ENCODE measurements at places on chromosomes 11 and 22.
A peak's percentile ranks its signal among the peaks of the same experiment; 100 is the strongest.

- no peak for DNase-seq
These were observed 8.5 kb upstream of the P2RY6 start for GRCh38 chr11:73263640-73264039.

- no peak for DNase-seq
These were observed 56.5 kb downstream of the FLRT1 start for GRCh38 chr11:64092111-64092760.

- no peak for DNase-seq
These were observed 473 bp downstream of the TXN2 start for GRCh38 chr22:36480941-36481392.

DNA sequence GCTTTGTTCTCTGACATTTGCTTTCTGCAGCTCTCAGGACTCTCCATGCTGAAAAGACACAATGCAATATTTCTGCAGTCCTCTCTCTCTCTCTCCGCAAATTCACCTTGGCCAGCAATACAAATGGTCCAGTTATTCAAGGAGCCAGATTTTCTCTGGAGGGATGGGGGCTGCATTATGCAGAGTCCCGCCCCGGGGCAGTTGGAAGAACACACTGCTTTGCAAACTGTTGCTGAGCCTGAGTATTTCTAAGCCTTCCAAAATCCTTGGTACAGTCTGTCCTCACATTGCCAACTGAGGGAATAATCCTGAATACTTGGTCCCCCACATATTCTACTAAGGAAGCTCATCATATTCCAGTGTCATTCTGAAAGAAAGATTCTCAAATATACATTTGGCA lies 94.3 kb upstream of the ZC3H12C start:
- DNase-seq: no peak

DNA sequence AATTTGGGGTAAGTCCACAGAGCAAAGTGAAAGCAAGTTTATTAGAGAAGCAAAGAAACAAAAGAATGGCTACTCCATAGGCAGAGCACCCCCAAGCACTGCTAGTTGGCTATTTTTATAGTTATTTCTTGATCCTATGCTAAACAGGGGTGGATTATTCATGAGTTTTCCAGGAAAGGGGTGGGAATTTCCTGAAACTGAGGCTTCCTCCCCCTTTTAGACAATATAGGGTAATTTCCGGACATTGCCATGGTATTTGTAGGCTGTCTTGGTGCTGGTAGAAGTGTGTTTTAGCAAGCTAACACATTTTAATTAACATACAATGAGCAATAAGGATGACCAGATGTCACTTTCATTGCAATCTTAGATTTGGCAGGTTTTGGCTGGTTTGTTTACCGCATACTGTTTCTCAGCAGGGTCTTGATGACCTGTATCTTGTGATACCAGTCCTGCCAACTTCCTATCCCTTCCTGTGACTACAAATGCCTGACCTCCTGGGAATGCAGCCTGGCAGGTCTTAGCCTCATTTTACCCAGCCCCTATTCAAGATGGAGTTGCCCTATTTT lies 937 bp upstream of the C1QTNF6 start:
- DNase-seq: no peak

DNA sequence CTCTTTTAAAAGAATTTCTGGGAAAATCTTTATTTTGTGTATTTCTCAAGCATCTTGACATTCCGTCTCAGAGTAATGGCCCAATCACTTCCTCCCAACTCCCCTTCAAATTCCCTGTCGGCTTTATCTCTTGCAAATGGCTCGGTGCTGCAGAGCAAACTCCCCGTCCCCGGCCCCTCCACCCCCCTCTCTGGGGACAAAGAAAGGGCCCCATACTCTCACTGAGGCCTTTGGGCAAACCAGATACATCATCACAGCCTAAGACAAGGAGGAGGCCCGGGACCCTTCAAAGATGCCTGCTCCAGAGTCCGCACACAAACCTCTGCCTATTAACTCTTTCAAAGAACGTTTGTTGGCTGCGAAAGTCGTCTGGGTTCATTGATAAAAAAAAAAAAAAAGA lies 3.9 kb upstream of the SMIM38 start:
- no peak for DNase-seq

DNA sequence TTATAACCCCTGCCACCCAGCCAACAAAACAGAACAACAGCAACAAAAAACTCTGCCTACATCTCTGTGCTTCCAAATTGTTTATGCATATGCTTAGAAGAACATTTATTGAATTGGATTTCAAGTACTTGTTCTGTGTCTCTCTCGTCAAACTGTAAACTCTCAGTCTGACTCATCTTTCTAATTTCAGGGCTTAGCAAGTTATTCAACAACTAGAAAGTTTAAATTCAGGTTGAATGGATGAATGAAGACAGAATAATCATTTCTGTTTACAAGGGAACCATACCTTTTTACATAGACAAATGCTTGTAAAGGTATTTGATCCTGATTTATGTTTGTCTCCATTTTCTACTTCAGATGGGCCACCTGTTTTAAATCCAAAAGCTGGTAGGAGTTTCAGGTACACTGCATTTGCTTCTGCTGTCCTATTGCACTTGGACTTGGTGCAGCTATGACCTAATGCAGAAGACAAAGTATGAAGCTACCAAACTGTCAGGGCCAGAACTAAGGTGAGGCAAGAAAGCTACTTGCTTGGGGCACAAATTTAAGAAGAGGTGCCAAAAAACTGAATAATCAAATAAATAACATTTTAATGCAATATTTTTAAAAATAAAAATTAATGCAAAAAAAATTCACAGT lies 1.6 kb upstream of the FBXO3 start:
- no peak for DNase-seq

GRCh38 chr11:128716661-128717210 lies 22.9 kb downstream of the FLI1 start:
- no peak for DNase-seq

DNA sequence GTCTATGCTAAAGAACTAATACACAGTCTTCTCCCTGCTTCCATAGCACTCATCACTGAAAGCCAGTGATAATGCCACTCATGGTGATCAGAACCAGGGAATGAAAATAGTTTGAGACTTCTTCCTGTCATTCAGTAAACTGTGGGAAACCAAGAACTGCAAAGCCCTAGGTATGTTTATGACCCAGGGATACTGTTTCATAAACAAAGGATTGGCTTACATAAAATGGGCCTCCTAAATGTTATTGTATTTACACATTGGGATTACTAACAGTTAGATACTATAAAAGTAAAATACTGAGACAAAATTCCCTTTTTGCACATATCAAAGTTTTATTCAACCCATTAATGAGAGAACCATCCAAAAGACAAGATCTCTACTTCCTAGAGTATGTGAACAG lies 21.3 kb upstream of the CWF19L2 start:
- no peak for DNase-seq

GRCh38 chr11:133162227-133162626 lies 370.1 kb downstream of the OPCML start:
- DNase-seq: no peak

GRCh38 chr11:74024261-74025029 lies 15.6 kb upstream of the UCP3 start:
- peak; percentile 60 for DNase-seq

- DNase-seq: no peak
These were observed 40.4 kb downstream of the FLI1 start for GRCh38 chr11:128734103-128734831.

DNA sequence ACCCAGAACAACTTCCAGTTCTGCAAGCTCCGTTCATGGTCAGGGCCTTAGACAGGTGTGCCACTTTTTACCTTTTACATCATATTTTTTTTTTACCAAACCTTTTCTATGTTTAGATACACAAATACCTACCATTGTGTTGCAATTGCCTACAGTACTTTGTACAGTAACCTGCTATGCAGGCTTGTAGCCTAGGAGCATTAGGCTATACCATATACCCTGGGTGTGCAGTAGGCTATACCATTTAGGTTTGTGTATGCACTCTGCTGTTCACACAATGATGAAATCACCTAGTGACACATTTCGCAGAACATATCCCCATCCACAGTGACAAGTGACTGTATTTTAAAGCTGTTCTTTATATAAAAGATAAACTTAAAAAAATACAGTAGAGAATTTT lies 29.6 kb downstream of the APIP start:
- no peak for DNase-seq

GRCh38 chr11:128409476-128409875 lies 177.9 kb downstream of the ETS1 start:
- DNase-seq: no peak

DNA sequence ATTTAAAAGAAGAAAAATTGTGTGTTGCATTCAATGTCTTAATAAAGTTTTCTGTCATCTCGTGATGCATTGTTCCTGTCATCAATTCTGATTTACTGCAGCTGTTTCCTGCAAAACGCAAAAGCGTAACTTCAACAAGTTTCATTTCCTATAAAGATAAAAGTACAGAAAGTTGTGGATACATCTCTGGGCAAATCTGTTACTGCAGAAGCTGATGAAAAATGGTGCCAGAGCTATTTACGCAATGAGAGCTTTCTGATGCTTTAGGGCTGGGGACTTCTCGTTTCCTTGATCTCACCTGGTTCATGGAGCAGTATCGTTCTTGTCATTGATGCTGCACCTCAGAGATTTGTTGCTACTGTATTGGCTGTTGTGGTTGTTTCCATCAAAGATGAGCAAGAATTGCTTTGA lies 15.5 kb upstream of the MS4A12 start:
- no peak for DNase-seq

GRCh38 chr11:46410021-46410420 lies 18.4 kb upstream of the CHRM4 start:
- no peak for DNase-seq

DNA sequence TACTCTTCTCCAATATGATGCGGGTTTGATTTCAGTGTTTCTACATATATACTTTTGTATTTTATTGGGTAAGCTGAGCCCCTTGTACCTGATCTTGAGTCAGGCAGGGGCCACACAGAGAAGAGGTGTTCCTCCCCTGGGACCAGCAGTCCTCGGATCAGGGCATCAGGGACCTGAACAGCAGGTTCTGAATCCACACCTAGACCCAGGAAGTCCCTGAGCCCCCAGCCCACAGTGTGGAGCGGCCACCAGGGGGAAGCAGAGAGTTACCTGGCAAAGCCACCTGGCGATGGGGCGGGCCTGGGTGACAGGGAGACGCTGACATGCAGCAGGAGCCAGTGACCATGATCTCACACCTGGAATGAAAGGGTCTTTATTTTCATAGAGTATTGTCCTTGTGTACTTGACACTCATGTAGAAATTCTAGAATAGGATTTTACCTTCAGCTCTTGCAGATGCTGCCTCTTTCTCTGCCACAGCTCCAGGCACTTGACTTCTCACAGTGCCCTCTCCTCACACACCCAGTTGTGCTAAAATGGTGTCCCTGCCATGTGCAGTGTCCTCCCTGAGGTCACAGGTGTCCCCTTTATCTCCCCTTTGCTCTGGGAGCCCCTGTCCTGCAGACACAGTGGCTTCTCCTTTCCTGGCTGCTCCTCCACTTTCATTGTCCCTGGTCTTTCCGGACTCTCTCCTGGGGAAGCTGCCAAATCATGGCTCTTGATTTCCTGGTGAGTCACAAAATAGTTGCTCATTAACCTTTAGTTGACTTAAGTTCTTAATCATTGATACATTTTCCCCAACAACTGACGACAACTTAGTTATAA lies 48.5 kb downstream of the GGTLC2 start:
- DNase-seq: peak; percentile 53

All from activated T-cell treated with anti-CD3 and anti-CD28 coated beads for 48 hours (primary cell).